ENCODE measurements at places on chromosomes 3 and 15.

DNA sequence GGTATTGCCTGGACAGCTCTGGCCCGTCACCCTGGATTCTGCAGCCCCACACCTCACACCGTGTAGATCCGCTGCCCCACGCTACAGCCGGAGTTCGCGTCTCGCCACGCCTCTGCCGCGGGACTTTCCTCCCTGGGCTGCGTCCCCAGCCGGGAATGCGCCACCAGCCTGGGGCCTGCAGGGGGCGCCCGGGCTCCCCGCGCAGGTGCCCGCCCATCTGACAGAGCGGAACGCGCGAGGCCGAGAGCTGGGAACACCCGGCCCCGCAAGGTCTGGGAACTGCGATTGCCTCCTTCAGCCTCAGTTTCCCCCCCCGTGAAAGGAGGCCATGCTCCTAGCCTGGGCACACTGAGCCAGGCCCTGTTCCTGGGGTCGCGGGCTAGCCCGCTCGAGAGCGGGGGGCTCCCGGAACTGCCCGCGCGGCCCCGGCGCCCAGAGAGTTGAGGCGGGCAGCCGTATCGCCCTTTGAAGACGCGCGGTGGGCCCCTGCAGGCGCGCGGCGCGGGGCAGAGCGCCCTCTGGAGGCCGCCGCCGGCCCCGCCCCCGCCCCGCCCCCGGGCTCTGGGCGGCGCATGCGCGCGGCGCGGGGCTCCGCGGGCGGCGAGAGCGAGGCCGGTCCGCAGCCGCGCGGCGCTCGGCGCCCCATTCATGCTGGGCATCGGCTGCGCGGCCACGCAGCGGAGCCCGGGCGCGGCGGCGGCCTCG, at the start of gene PLXNA1:
PLXNA1 (plus strand) TSS at position 645 of the 705 bp plus-strand sequence. CDS start 5,479 bp downstream, outside the sequence.
- no peak for DNase-seq
- H3K36me3 ChIP-seq: no peaks in the 10 kb centered on the region
- H3K27me3 ChIP-seq: no peaks in the 10 kb centered on the region

GRCh38 chr3:68893600-68894239, 38.6 kb downstream of the TAFA4 start:
- no peaks in the 10 kb centered on the region for H3K4me1 ChIP-seq
- no peaks in the 10 kb centered on the region for H3K36me3 ChIP-seq
- no peak for DNase-seq
- H3K27me3 ChIP-seq: no peaks in the 10 kb centered on the region

- H3K36me3 ChIP-seq: no peaks in the 10 kb centered on the region
- no peaks in the 10 kb centered on the region for H3K27me3 ChIP-seq
- H3K27ac ChIP-seq: no peak overlapping the region
- H3K4me1 ChIP-seq: no peaks in the 10 kb centered on the region
Measured at GRCh38 chr3:40800343-40800742, 275.6 kb downstream of the ZNF621 start.

DNA sequence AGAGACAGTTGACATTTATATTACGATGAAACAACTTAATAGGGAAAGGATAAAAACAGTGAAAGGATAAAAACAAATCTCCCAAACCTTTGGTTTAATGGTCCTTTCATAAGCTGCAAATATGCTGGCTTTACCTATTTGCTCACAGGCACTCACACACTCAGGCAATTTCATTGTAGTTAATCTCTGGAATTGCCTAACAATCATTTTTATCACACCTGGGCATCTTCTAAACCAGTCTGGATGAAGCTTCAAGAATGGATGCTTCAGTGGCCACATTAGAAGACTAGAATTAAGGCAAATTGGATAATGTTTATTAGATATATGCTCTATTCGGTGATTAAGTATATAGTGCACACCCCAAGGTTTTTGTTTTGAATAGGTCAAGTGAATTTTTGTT, 13.5 kb downstream of the OSBPL10 start:
- no peak for DNase-seq
- H3K36me3 ChIP-seq: no peaks in the 10 kb centered on the region
- peak overlapping the region; percentile 34 for H3K27ac ChIP-seq
- peaks cover 38% of the 10 kb centered on the region for H3K4me1 ChIP-seq
- H3K4me3 ChIP-seq: no peak overlapping the region
- H3K27me3 ChIP-seq: no peaks in the 10 kb centered on the region

GRCh38 chr3:113948015-113948917, 453 bp downstream of the ZDHHC23 start:
- DNase-seq: no peak
- H3K36me3 ChIP-seq: no peaks in the 10 kb centered on the region
- H3K27me3 ChIP-seq: no peaks in the 10 kb centered on the region
- no peak overlapping the region for H3K27ac ChIP-seq
- peak overlapping the region; percentile 84 for H3K4me3 ChIP-seq
- peaks cover 14% of the 10 kb centered on the region for H3K4me1 ChIP-seq

DNA sequence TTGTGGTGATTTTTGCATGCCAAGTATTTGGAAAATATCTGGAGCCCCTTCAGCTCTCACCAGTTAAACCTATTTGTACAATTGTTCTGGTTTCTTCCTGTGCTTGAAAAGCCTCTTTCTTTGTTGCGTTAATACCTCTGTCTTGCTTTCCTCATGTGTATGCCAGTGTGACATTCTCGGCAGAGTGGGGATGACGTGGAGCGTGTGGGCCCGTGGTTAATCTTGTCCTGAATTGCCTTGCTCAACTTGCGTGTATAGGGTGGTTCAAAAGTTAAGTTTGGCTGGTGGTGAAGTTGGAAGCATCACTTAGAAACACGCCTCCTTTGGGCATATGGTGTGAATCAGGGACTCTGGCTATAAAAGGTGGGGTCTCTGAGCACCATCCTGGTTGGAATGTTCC, 67.1 kb downstream of the IGF1R start:
- H3K27ac ChIP-seq: peak overlapping the region; percentile 40
- no peak for DNase-seq
- H3K36me3 ChIP-seq: no peaks in the 10 kb centered on the region
- H3K4me1 ChIP-seq: peaks cover 74% of the 10 kb centered on the region
- no peak overlapping the region for H3K4me3 ChIP-seq

GRCh38 chr3:72663429-72663828, 184.8 kb downstream of the SHQ1 start:
- no peak overlapping the region for H3K4me3 ChIP-seq
- H3K4me1 ChIP-seq: peaks cover 15% of the 10 kb centered on the region
- DNase-seq: no peak
- no peak overlapping the region for H3K27ac ChIP-seq
- H3K36me3 ChIP-seq: no peaks in the 10 kb centered on the region
- no peaks in the 10 kb centered on the region for H3K27me3 ChIP-seq

DNA sequence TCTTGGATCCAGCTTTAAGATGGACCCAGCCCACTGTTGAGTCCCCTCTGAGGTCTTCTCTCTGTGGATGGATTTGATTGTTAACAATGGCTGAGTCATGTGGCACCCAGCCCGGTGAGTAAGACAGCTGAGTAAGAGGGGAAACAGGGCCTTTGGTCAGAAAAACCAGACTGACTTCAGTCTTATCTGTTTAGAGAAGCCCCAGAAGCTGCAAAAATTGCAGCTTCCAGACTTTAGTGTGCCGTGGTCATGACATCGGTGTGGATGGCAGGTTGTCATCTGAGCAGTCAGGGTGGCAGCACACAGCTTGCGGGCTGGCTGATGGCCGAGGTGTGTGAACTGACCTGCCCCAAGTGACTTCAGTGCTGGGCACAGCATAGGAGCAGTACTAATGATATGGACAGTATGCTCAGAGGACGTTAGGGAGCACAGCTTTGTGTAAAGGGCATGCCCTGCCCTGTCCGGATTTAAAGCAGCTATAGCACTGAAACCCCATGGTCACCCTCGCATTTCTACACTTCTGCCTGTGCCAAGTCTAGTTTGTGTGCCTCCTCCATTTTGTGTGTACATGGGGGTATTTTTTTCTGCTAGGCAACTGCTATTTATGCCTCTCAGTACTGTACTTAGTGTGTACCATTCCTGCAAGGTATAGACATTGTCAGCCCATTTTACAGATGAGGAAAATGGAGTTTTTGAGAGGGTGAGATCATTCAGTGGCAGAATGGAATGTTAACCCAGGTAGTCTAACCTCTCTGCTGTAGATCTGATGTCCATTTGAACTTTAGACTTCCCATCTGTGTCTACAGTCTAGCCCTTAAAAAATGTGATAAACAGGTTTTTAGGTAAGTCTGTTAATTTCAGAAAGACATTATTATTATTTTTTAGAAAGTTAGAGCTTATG, 44.4 kb downstream of the FLNB start:
- no peak for DNase-seq
- no peaks in the 10 kb centered on the region for H3K27me3 ChIP-seq
- peak overlapping the region; percentile 78 for H3K27ac ChIP-seq
- no peaks in the 10 kb centered on the region for H3K36me3 ChIP-seq
- H3K4me3 ChIP-seq: no peak overlapping the region

GRCh38 chr3:122975924-122976293, 51.7 kb downstream of the SEMA5B start:
- H3K27ac ChIP-seq: no peak overlapping the region
- H3K4me1 ChIP-seq: peaks cover 27% of the 10 kb centered on the region
- no peaks in the 10 kb centered on the region for H3K36me3 ChIP-seq
- no peaks in the 10 kb centered on the region for H3K27me3 ChIP-seq

DNA sequence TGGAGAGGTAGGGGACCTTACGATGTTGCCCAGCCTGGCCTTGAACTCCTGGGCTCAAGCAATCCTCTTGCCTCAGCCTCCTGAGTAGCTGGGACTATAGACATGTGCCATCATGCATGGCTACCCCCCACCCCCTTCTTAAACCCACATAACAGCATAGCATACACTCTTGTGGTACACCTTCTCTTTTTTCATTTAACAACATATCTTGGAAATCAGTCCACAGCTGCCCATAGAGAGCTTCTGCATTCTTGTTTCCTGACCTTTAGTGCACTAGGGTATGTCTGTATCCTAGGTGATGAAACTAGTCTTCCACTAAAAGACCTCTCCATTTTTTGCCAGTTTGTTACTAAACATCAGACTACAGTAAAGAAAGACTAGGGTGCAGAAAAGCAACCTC, 33.0 kb downstream of the SLC28A1 start:
- H3K27ac ChIP-seq: no peak overlapping the region
- H3K36me3 ChIP-seq: no peaks in the 10 kb centered on the region
- H3K27me3 ChIP-seq: no peaks in the 10 kb centered on the region
- no peak for DNase-seq

DNA sequence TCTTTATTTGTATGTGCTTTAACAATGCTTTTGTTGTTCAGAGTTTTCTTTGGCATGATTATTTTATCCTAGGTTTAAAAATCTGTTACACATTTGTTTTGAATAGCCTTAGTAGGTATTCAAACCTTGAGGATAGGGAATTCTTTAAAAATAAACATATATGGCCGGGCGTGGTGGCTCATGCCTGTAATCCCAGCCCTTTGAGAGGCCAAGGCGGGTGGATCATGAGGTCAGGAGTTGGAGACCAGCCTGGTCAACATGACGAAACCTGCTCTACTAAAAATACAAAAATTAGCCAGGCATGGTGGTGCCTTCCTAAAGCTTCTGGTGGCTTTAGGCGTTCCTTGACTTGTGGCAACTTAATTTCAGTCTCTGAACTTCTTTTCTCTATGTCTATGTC, 743.3 kb upstream of the EPHA6 start:
- no peaks in the 10 kb centered on the region for H3K36me3 ChIP-seq
- no peaks in the 10 kb centered on the region for H3K4me1 ChIP-seq
- H3K27me3 ChIP-seq: no peaks in the 10 kb centered on the region
- no peak overlapping the region for H3K4me3 ChIP-seq
- H3K27ac ChIP-seq: no peak overlapping the region

- no peaks in the 10 kb centered on the region for H3K36me3 ChIP-seq
- no peaks in the 10 kb centered on the region for H3K27me3 ChIP-seq
- H3K4me3 ChIP-seq: no peak overlapping the region
Measured at GRCh38 chr3:180433152-180433551, 168.8 kb upstream of the TTC14 start.

DNA sequence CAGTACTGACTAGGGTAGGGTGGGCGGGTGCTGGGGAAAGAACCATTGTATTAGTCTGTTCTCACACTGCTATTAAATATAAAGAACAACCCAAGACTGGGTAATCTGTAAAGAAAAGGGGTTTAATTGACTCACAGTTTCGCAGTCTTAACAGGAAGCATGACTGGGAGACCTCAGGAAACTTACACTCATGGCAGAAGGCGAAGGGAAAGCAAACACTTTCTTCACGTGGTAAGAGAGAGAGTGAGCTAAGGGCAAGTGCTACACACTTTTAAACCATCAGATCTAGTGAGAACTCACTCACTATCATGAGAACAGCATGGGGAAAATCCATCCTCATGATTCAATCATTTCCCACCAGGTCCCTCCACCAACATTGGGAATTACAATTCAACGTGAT, 98.0 kb downstream of the OXSM start:
- no peak for DNase-seq
- H3K36me3 ChIP-seq: no peaks in the 10 kb centered on the region
- no peaks in the 10 kb centered on the region for H3K27me3 ChIP-seq
- no peak overlapping the region for H3K27ac ChIP-seq
- H3K4me1 ChIP-seq: no peaks in the 10 kb centered on the region

DNA sequence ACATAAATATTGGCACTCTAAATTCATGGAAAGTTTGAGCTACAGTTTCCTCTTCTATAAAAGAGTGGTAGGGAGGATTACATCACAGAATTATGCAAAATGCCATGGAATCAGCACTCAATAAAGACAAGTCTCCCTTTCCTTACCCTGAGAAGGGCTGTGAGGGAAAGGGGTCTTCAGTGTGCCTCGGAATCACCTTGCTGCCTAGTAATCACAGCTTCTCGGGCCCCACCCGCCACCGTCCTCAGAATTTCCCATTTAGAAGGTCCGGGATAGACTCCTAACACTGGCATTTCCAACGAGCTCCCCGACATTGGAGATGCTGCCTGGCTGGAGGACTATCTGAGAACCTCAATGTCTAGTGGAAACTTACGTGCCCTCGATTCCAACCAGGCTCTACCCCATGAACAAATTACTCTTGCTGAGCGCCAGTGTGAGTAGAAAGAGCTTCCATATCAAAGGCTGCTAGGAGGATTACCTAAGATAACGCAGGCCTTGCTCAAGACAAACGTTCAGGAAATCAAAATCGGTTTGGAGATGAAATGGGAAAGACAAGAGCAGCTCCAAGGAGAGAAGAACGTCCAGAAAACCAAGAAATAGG, 92.1 kb upstream of the CHD2 start:
- H3K4me3 ChIP-seq: peak overlapping the region; percentile 70
- no peaks in the 10 kb centered on the region for H3K27me3 ChIP-seq
- peaks cover 50% of the 10 kb centered on the region for H3K4me1 ChIP-seq
- peak overlapping the region; percentile 99 for H3K27ac ChIP-seq

DNA sequence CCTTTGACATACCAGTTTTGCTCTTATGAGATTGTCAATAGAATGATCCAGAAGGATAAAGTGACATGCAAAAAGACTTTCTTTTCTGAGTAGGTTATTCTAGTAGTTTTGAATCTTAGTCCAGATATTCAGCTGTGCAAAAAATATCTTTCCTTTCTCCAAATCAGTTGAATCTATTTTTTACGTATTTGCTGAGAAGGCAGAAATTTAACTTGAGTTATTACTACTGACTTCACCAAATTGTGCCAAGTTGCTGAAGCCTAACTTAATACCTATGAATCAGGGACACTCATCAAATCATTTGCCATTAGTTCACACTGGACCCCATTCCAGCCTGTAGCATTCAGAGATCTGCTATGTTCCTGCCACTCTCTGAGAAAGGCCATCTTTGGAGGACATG, 215.6 kb downstream of the EPHA6 start:
- DNase-seq: no peak
- no peak overlapping the region for H3K27ac ChIP-seq
- H3K4me1 ChIP-seq: no peaks in the 10 kb centered on the region
- H3K4me3 ChIP-seq: no peak overlapping the region

GRCh38 chr3:126474498-126475412, 936 bp downstream of the ZXDC start:
- DNase-seq: no peak
- peak overlapping the region; percentile 89 for H3K27ac ChIP-seq
- H3K27me3 ChIP-seq: no peaks in the 10 kb centered on the region
- H3K4me3 ChIP-seq: peak overlapping the region; percentile 55
- peaks cover 4% of the 10 kb centered on the region for H3K36me3 ChIP-seq
- peaks cover 51% of the 10 kb centered on the region for H3K4me1 ChIP-seq

- no peak overlapping the region for H3K27ac ChIP-seq
- DNase-seq: no peak
- H3K4me3 ChIP-seq: no peak overlapping the region
- H3K27me3 ChIP-seq: no peaks in the 10 kb centered on the region
- H3K36me3 ChIP-seq: no peaks in the 10 kb centered on the region
Measured at GRCh38 chr15:49082960-49083359, 36.7 kb upstream of the SECISBP2L start.

All from vagina (tissue), 2 donors.